ENCODE measurements at places on chromosomes 4 and X. TPM values are rescaled to one million over a fixed set of nuclear protein-coding genes. Genes with fewer than 3 reads are reported as not detected.

HS6ST2 gene
- 6.5 TPM for total RNA-seq

CXCL3 gene
- total RNA-seq = not detected

POLA1 gene
- total RNA-seq = 14.7 TPM

PCDH7 gene
- 68.9 TPM for total RNA-seq

AREG gene
- total RNA-seq = 51.4 TPM

EOLA2 gene
- 23.3 TPM for total RNA-seq

FRG2 gene
- not detected for total RNA-seq

TRIML2 gene
- total RNA-seq = not detected

SHROOM4 gene
- total RNA-seq = 5.7 TPM

MID1IP1 gene
- total RNA-seq = 56.1 TPM

RHOXF2B gene
- total RNA-seq = not detected

CT45A1 gene
- total RNA-seq = not detected

HTN3 gene
- total RNA-seq = not detected

EPGN gene
- total RNA-seq = 67.9 TPM

SLC9B1 gene
- 0.76 TPM for total RNA-seq

NPNT gene
- 16.0 TPM for total RNA-seq

ASMT gene
- total RNA-seq = not detected

IL2 gene
- not detected for total RNA-seq

GPR173 gene
- total RNA-seq = 0.18 TPM

RHOXF1 gene
- total RNA-seq = not detected

ATP7A gene
- 11.0 TPM for total RNA-seq

BEX2 gene
- 10.7 TPM for total RNA-seq

ADH1C gene
- total RNA-seq = 10.8 TPM

GPC4 gene
- 8.2 TPM for total RNA-seq

TEX28 gene
- total RNA-seq = not detected

ABCE1 gene
- 54.8 TPM for total RNA-seq

REELD1 gene
- not detected for total RNA-seq

NXF2B gene
- not detected for total RNA-seq

BMX gene
- 0.79 TPM for total RNA-seq

LNX1 gene
- 23.4 TPM for total RNA-seq

FDCSP gene
- total RNA-seq = not detected

KIAA1210 gene
- not detected for total RNA-seq

PPP3CA gene
- 15.5 TPM for total RNA-seq

MAGEA1 gene
- total RNA-seq = not detected

LIMCH1 gene
- 9.8 TPM for total RNA-seq

GAGE12C gene
- total RNA-seq = not detected

SLC2A9 gene
- 8.0 TPM for total RNA-seq

XAGE1A gene
- not detected for total RNA-seq

C4orf50 gene
- not detected for total RNA-seq
